ENCODE measurements at places on chromosomes 12 and 14.

DNA sequence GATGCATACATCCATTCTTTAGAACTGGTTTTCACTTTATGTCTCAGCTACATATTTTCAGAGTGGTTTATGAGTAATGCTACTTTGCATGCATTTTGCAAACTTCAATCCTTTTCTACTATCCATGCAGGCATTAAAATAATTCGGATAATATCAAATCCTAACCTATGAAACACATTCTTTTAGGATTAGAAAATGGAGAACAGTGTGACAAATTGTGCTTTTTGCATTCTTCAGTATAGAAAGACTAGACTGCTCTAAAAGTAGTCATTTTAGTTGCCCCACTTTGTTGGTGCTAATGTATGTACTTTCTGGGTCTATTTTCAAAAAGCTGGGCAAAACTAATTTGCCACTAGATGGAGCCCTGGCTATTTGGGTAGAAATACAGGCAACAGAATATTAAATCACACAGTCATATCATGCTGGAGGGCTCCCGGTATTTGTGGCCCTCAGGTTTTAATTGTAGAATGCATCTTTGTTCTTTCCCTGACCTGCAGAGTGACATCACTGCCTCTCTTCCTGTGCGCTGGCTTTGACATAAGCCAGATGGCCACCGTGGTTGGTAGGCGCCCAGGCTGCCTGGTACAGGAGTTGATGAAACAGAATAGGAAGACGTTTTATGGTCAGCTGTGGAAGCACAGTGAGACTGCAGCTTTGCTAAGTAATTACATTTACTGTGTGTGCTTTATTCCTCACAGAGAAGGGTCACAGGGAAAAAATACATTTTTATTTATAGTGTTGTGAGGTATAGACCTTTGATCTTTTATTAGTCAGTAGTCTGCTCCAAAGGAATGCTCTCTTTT, 28.1 kb downstream of the MSRB3 start:
- peak; percentile 37 for DNase-seq

GRCh38 chr14:75823334-75823733, 158.5 kb downstream of the TGFB3 start:
- no peak for DNase-seq

GRCh38 chr14:83491091-83491490, 1957.4 kb upstream of the SEL1L start:
- DNase-seq: no peak

DNA sequence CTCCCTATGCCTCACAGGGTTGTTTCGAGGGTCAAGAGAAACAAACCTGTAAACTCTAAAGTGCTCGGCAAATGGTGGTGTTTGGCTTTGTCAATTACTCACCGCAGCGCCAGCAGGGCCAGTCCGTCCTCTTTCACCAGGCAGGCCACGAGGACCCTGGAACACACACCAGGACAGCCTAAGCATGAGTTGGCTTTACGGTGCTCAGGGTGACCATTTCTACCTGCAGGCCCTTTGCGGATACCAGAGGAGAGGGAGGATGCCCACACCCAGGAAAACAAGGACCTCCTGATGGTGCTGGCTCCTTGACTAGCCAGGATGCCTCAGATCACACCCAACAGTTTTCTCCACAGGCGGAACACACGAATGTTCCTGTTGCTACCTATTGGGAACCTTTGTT, 11.5 kb downstream of the COL2A1 start:
- DNase-seq: no peak

- no peak for DNase-seq
Observed at GRCh38 chr12:48349471-48349870, 1.2 kb downstream of the ZNF641 start.

- no peak for DNase-seq
Observed at GRCh38 chr12:25701290-25701689, 148.2 kb upstream of the LMNTD1 start.

- DNase-seq: no peak
Observed at GRCh38 chr14:78764240-78764639, 594.1 kb downstream of the NRXN3 start.
